ENCODE measurements at places on chromosomes 11 and 22.

GRCh38 chr11:64533501-64533900, 57.5 kb upstream of the SLC22A12 start:
- no peak for DNase-seq

- DNase-seq, result no peak
Measured at GRCh38 chr11:62208785-62209144, 292 bp downstream of the SCGB2A1 start.

DNA sequence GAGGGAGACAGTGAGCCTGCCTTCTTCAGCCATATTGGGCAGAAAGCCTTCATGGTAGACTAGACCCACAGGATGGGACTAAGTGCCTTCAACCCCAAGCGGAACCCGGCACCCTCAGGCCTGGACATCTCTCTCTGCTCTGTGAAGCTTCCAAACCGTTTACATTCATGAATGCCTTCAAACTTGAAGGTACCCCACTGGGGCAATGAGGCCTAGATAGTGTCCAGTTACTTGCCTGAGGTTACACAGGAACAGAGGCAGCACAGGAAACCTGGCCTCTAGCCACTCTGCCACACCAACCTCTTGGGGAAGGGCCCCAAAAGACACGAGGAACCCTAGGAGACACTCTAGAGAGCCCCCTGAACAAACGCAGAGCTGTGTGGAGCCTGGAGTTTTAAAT, 14.5 kb upstream of the CYP2R1 start:
- DNase-seq, result no peak

DNA sequence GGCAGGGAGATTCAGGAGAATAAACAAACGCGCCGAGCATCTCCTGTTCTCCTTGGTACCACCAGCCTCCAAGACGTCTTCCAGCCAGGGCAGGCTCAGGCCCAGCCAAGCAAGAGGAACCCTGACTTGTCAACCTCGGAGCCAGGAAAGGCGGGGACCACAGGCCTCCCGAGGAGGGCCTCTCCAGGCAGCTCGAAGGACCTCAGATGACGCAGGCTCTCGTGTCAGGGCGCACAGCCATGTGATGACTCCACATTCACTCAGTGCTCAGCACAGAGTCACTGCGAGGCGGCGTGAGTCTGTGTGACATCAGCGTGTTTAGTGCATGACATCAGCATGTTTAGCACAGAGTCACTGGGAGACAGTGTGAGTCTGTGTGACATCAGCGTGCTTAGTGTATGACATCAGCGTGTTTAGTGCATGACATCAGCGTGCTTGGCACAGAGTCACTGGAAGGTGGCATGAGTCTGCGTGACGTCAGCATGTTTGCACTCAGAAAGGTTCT, 241.4 kb downstream of the BRD1 start:
- no peak for DNase-seq

DNA sequence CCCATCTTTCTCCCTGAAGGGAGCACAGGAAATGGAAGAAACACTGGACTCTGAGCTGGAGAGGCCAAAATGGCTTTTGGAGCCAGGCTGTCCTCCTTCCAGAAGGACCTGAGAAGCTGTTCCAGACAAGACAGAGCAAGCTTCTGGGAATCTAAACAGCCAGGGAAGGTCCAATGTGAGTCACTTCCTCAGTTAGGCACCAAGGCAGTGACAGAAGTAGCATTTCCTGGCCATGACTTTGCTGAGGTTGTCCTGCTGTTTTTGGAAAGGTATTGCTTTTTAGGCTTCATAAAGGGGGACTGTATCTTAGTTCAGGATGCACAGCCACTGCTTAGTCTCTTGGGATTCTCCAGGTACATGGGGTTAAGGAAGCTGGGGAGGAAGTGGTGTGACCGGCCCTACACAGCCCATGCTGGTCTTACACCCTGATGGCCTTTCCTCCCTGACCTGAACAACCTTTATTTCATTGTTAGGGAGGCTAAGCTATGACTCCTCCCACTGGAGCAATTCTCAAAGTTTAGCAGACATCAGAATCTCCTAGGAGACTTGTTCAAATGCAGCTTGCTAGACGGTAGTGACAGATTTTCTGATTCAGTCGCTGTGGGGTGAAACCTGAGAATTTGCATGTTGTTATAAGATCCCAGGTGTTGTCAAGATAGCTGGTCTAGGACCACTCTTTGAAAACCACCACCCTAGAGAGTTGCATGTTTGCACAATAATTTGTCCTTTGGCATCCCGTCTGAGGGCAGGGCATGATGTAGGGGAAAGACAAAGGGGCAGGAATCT, 6.8 kb upstream of the INSC start:
- no peak for DNase-seq
